Hepatic stellate cell (primary cell): ENCODE measurements at places on chromosomes 6 and 20.

GRCh38 chr6:30752157-30752927 is 8.0 kb upstream of the IER3 start:
- DNase-seq = peak; percentile 82

DNA sequence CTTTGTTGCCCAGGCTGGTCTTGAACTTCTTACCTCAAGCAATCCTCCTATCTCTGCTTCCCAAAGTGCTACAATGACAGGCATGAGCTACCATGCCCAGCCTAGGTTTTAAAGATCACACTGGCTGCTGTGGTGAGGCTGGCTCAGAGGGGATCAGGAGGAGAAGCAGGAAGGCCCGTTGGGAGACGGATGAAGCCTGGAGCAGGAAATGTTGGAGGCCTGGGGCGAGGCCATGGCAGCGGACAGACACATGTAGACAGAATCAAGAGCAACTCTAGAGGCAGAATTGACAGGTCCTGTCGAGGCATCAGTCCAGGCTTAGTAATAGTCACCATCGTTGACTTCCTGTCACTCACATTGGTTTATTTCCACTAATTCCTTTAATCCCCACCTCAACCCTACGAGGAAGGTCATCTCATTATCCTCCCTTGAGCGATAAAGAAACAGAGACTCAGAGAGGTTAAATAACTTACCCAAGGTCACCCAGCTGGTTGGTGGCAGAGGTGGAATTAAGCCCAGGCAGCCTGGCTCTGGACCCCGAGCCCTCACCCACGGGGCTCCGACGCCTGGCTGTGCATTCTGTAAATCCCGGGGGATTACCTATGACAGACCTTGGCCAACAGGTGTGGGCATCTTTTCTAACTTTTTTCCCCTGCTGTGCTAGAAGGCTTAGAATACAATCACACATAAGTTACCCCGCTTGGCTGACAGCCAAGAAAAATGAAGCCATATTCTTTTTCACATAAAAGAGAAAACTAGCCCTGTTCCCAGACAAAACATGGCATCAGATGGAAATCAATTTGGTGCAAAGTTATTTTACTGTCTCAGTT is 113.4 kb downstream of the EYA2 start:
- DNase-seq = no peak

GRCh38 chr6:105981002-105981887 is 104.9 kb upstream of the PRDM1 start:
- peak; percentile 33 for DNase-seq

DNA sequence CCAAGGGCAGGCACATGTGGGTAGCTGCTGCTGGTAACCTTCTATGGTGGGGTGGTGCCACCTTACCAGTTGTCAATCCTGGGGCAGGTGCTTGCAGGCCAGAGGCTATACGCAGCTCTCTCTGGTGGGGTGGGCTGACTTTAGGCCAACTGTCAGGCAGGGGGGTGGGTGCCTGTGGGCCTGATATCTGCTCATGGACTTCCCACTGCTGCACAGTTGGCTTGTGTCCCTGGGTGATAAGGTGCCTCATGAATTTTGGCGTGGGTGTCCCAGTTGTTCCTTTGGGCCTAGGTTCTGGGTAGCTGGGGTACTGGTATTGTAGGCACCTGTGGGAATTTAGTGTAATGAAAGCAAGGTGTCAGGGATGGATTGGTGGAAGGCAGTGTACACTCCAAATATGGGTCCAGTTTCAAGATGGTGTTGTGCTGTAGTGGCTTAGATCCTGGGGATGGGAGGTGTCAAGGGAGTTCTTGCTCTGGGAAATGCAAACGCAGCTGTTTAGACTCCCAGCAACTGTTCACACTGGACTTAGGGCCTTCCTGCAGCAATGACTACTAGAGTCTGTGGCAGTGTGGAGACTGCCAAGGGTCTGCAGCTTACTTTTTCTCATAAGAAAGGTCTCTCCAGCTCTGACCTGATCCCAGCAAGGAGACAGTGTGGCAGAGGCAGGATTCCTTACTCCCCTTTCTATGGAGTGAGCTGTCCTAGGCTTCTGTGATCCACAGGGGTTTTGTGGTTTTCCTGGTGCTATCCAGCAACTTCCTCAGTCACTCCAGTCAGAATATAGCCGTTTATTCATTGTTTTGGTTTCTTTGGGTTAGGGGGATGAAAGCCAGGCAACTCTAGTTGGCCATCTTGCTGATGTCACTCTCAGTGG is 128.2 kb downstream of the CRYBG1 start:
- no peak for DNase-seq

- DNase-seq = no peak
These were observed 13.2 kb downstream of the FILIP1 start for GRCh38 chr6:75480425-75480824.

DNA sequence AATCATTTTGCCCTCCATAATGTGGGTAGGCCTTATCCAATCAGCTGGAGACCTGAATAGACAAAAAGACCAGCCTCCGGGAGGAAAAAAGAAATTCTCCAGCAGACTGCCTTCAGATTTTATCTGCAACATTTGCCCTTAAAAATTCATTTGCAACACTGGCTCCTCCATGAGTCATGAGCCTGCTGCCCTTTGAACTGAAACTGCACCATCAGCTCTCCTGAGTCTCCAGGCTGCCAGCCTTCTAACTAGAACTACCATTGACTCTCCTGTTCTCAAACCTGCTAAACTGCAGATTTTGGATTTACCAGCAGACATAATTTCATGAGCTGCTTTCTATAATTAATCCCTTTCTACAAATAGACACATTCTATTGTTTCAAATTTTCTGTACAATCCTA is 223.9 kb upstream of the THEMIS start:
- peak; percentile 4 for DNase-seq

DNA sequence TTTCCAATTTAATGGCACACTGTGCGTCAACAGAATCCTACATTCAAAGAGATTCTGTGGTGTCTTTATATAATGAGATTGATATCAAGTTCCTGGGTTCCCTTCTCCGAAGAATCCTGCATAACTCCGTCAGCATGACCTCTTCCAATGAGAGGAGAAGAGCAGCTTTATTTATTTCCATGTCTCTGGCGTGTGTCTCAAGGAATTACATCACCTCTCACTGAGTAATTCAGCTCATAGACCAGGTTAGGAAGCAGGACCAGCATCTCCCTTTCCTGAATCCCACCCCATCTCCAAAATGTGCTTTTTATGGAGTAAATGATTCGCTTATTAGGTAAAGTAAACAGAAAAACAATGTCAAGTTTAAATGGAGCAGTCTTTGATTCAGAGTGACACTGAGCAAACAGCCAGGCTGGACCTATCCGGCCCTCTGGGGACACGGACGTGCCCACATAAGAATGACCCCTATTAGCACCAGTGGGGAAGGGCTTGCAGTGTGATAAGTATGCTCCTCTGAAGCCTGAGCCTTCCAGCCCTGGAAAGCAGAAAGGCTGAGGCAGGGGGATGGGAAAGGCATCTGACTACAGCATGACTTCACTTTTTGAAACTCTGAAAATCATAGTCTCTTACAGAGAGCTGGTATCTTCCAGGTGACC is 165.2 kb downstream of the CLIC5 start:
- no peak for DNase-seq

- DNase-seq = no peak
These were observed 125.1 kb downstream of the TOX2 start for GRCh38 chr20:44039741-44040140.

- DNase-seq = no peak
These were observed 16.9 kb upstream of the PPP1R3G start for GRCh38 chr6:5068153-5068751.

DNA sequence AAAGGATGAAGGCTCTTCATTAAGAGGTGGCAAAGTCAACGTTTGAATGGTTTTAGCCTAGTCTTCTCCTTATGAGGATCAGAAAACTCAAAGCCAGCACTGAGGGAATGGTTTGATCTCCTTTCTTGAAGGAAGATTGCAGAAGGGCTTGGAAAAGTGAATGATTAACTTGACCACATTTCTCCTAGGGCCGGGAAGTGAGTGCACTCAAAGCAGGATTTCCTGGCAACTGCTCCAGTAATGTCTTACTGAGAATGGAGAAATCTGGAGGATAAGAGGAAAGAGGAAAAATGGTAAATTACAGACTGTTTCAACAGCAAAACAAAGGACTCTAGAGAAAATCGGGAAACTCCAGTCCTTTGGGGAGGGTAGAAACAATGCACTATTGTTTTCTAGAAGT is 189.0 kb upstream of the FOXA2 start:
- no peak for DNase-seq

GRCh38 chr20:24235296-24236175 is 233.9 kb upstream of the SYNDIG1 start:
- DNase-seq = no peak

DNA sequence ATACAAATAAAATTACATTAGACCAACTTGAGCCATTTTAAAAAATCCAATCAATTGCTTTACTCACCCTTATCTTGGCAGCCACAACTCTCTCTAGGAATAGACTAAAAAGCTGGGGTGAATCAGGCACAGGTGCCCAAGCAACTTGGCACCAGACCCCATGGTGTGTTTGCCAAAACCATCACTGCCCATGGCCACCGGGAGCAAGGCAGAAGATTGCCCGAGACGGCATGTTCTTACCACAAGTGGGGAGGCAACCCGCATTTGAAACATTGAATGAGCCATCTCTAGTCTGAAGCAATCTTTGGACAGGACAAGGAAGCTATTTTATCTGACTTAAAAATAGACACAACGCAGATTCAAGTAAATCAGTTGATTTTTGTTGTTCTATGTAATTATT is 69.0 kb downstream of the SMLR1 start:
- no peak for DNase-seq

GRCh38 chr6:119079283-119079809 is 882 bp upstream of the FAM184A start:
- DNase-seq = peak; percentile 16

GRCh38 chr20:53930651-53931504 is 139.5 kb downstream of the BCAS1 start:
- peak; percentile 19 for DNase-seq

- no peak for DNase-seq
These were observed 98.8 kb upstream of the GRIK2 start for GRCh38 chr6:101294676-101295075.

GRCh38 chr6:142850679-142851423 is 94.1 kb downstream of the HIVEP2 start:
- no peak for DNase-seq

- DNase-seq = no peak
These were observed 63.6 kb downstream of the SYTL3 start for GRCh38 chr6:158713469-158713868.

DNA sequence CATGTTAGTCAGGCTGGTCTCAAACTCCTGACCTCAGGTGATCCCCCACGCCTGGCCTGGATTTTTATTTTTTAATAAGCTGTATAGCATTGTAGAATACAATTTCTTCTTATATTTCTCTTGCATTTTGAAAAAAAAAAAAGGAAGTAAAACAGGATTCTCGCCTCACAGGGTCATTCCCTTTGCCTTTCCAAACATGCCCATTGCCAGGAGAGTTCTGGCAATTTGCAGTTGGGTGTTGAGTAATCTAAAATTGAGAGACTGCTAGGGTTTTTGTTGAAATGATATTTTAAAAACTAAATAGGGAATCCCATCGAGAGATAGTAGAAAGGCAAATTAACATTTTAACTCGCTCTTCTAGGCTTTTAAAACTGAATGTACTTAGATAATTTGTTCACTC is 196.1 kb downstream of the JARID2 start:
- DNase-seq = no peak

- DNase-seq = no peak
These were observed 90.4 kb downstream of the PLEKHG1 start for GRCh38 chr6:150689900-150690590.

- peak; percentile 59 for DNase-seq
These were observed 22.7 kb upstream of the ZNF184 start for GRCh38 chr6:27495386-27496135.

DNA sequence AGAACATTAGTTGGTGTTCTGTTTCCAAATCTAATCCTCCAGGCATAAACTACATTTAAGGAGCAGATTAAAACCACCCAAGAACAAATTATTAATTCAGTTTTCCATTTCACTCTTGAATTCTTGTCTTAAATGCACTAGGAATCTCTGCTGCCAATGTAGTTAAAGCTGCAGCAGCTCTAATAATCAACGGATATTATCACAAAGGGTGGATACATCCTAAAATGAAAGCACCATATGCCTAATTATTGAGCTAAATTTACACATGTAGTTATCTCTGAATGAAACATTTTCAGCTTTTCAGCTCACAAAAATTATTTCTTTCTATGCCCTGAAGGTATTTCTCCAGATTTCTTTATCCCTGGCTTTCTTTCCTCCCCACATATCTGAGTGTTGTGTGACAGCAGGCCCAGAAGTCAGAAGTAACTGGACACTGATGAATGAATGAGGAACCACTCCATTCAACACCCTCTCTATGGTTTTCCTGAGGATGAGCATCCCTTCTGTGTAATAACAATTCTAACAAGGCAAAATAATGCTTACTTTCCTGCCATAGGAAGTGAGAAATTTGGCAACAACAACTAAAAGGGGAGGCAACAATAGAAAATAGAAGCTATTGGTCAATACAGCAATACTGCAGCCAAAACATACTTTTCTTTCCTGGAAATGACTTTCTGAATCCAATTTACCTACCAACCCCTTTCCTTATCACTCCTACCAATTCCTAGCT is 14.9 kb downstream of the MAN1A1 start:
- DNase-seq = no peak

DNA sequence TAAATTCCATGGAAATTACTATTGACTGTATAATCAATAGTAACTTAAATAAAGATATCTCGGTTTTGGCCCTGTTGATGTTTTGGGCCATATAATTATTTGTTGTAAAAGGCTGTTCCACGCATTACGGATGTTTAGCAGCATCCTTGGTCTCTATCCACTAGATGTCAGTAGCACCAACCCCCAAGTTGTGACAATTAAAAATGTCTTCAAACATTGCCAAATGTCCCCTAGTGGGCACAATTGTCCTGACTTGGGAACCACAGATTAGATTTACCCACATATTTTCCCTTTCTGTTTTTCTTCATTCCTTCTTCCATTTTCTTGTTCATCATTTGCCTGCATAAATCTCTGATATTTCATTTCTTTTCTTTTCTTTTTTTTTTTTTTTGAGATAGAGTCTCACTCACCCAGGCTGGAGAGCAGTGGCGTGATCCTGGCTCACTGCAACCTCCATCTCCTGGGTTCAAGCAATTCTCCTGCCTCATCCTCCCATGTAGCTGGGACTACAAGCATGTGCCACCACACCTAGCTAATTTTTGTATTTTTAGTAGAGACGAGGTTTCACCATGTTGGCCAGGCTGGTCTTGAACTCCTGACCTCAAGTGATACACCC is 13.6 kb upstream of the WFDC8 start:
- peak; percentile 5 for DNase-seq

GRCh38 chr20:40467067-40467466 is 222.0 kb downstream of the MAFB start:
- no peak for DNase-seq
